Calu3 (cell line): ENCODE measurements at places on chromosomes 3 and 15.

DNA sequence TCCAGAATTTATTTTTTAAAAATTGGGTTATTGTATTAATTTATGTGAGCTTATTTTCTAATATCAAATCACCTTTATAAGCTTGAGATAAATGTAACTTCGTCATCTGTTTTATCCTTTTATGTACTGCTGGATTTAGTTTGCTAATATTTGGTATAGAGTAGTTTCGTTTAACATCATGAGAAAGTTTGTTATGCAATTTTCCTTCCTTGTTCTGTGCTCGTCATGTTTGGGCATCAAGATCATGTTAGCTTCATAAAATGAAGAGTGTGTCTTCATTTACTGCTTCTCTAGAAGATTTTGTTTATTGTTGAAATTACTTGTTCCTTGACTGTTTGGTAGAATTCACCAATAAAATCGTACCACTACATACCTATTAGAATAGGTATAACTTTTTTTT is 262.1 kb upstream of the SATB1 start:
- DNase-seq, result no peak

DNA sequence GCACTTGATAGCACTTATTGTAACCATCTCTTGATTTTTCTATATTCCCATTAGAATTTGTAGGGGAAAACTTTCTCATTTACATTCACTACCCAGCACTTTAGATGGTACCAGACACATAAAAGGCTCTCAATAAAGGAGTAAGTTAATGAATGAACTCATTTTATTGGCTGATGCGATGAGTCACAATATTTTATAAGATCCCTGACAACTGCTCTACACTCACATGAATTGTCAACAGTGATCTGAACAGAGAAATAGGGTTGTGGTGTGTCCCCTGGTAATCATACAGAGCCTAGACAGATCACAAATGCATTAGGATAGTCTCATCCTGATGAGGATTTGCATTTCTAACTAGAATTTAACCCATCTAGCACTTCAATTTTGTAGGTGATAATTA is 567.6 kb upstream of the ARPP21 start:
- no peak for DNase-seq

DNA sequence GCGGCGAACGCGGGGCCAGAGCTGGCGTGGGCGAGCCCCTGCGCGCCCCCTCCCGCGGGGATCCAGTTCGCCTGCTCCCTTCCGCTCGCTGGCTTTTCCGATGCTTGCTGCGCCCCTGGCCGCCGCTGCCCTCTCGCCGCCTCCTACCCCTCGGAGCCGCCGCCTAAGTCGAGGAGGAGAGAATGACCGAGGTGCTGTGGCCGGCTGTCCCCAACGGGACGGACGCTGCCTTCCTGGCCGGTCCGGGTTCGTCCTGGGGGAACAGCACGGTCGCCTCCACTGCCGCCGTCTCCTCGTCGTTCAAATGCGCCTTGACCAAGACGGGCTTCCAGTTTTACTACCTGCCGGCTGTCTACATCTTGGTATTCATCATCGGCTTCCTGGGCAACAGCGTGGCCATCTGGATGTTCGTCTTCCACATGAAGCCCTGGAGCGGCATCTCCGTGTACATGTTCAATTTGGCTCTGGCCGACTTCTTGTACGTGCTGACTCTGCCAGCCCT is 721 bp downstream of the P2RY1 start:
- no peak for DNase-seq

- DNase-seq, result no peak
These were observed 1.4 kb downstream of the CCR5AS start for GRCh38 chr3:46405301-46406019.

DNA sequence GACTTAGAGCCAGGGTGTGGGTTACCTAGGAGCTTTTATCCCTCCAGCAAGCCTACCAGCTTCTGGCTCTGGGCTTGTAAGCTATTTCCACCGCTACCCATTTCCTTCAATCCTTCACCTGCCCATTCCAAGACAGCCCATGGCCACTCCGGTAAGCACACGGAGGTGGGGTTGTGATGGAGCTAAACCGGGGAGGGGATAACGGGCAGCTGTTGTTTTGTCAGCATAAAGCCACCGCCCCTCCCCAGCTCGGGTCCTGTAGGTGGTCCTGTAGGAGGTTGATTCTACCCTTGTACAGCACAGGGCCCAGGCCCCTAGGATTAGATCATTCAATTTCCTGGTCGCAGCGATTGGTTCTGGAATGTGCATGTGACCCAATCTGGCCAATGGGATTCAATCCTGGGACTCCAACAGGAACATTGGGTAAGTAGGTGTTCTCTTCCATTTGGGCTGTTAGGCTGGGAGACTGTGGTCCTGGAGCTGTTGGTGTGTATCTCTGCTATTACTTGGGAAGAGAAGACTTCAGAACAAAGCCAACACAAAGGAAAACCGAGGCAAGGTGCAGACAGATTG is 150.6 kb downstream of the RAB11A start:
- DNase-seq, result no peak

GRCh38 chr3:99578339-99578970 is 59.9 kb upstream of the COL8A1 start:
- DNase-seq, result no peak

- no peak for DNase-seq
These were observed 88.3 kb upstream of the PRR23C start for GRCh38 chr3:139132976-139133375.

DNA sequence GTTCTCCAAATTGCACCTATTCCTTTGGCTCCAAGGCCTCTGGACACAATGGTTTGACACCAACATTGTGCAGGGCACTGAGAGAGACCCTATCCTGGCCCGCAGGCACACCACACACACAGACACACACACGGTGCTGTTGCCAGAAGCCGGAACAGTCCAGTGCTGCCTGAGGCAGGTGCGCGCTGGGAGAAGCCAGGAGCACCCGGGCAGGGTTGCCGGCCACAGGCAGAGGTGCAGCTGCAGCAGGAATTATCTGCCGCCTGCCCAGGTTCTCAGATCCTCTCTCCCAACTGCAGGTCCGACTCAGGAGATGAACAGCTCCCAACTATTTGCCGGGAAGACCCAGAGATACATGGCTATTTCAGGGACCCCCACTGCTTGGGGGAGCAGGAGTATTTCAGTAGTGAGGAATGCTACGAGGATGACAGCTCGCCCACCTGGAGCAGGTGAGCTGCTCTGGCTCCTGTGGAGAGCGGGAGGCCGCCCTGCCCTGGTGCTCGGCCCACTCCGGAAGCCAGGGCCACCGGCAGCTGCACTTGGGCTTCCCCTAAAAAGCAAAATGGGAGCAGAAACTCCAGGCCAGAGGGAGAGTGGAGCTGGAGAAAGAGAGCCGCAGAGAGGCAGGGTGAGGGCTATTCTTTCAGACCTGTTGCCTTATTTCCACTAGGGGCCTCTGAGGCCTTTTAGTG is 42.9 kb downstream of the CHDH start:
- DNase-seq, result no peak

DNA sequence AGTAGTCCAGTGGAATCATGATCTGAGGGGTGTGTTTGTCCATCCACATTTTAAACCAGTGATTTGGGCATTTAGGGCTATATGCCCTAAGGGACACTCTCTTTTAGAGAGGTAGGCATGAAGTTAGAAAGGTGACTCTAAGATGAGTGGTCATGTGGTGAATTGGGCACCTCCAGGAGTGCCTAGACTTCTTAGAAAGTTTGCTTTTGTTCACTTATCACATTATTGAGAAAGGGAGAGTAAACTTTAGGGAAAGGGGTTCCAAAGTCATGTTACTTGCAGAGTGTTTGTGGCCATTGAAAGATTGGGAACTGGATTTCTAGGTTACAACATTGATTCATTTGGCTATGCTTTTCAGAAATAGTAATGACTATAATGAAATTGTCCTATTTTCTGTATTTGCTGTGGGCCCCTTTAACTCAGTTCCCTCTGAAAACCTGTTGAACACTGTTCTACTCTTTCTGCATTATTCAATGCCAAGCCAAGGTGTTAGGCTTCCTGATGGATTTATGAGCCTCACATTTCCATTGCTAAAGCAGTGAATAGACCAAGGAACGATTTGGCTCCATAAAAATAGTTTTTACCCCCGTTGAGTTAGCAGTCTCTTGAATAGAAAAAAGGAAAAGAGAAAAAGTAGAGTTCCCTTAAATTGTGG is 169.3 kb downstream of the PTPRG start:
- no peak for DNase-seq

DNA sequence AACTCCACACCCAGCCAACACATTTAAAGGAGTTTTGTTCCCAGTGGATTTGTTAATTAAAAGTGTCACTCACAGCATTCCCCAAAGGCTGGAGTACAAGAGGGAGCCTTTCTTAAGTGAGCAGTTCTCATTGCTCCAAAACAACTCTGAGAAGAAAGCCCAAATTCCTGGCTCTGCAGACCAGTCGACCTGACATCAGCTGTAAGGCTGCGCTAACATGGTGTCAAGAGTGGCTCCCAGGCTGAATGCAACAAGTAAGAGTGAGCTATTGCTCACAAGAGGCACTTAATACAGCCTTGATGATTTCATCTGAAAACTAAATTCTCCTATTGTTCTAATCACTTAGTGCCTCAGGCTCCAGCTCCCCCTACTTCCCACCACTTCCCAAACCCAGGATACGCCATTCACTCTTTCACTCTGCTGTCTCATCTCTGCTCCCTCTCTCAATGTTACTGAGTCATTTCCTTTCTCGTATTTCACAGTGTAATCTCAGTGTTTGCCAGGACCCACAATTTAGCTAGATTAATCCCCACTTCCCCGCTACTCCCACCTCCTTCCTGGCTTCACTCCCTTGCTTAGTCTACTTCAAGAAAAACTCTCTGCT is 81.8 kb downstream of the WWTR1 start:
- DNase-seq, result peak; percentile 61
